ENCODE measurements at places on chromosomes 16 and 17. TPM values are rescaled to one million over a fixed set of nuclear protein-coding genes. Genes with fewer than 3 reads are reported as not detected.

- no peak for DNase-seq
These were observed 3.6 kb upstream of the FAM222B start for GRCh38 chr17:28846231-28846630.

GRCh38 chr17:82884341-82884969, 44.6 kb upstream of the ZNF750 start:
- no peak for DNase-seq

DNA sequence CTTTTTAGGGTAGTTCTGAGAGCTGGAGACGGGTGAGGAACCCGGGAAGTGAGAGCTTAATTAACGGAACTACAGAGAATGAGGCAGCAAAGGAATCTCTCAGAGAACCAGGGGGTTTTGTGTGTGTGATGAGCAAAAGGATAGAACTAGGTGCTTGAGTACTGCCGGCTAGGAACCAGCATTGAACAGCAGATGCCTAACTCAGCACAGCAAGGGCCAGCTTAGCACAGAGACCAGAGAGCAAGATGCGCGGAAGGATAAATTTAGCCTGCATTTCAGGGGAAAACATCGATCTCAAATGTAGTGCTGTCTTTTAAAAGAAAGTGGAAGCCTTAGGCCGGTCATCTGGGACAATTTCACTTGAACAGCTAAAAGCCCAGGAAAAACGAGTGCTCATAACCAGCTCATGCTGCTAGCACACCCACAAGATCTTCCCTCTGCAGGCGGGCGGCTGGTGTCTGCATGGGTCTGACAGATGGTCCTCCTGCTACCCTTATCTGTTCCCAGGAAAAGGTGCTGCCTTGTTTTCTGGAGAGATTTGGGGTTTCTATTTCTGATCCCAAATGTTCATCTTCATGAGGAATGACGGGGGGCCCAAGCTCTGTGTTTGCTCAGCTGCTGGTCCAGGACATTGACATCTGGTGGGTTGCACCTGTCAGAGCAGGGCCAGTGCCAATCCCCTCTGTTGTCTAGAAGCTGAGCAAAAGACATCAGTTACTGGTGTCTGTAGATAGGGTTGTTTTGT, 103.9 kb downstream of the SOCS1 start:
- DNase-seq, result no peak

GRCh38 chr17:4786106-4786511, at the start of gene VMO1:
Gene VMO1, minus strand, starts transcription at chr17:4786364. Its CDS starts 12 bp downstream, at chr17:4786352.
- DNase-seq, result no peak

GRCh38 chr17:41347869-41348760, 2.5 kb downstream of the KRT33A start:
- no peak for DNase-seq

DNA sequence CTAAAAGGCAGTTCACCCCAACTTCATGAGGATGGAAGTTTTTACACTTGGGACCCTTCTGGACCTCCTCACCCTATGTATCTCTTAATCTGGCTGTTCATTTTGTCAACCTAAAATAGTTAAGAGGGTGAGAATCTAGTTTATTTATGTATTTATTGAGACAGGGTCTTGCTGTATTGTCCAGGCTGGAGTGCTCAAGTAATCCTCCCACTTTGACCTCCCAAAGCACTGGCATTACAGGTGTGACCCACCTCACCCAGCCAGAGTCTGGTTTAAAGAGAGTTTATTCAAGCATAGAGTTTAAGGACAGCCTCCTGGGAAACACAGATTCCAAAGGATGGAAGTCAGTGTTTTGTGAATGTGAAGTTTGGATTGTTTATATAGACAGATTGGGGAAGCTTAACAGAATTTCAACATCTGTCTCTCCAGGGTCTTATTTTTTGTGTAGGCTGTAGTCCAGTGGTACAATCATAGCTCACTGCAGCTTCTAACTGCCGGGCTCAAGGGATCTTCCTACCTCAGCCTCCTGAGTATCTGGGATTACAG, 8.0 kb upstream of the APPBP2 start:
- DNase-seq, result no peak

DNA sequence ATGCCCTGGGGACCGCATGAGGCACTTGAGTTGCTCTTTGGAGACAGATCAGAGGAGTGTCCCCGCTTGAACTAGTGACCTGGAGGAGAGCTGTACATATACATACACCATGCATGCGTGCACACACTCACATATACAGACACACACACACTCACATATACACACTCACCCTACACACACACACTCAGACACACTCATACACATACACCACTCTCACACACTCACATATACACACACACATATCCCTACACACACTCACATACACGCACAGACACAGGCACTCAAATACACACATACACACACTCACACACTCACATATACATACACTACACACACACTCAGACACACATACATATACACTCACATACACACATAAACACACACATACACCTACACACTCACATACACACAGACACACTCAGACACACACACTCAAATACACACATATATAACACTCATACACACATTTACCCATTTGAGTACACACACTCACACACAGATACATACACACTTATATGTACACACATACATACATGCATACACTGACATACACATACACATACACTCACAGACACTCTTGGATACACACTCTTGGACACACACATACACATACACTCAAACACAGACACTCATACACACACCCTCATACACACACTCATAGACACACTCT, 5.4 kb upstream of the MPP2 start:
- no peak for DNase-seq

DNA sequence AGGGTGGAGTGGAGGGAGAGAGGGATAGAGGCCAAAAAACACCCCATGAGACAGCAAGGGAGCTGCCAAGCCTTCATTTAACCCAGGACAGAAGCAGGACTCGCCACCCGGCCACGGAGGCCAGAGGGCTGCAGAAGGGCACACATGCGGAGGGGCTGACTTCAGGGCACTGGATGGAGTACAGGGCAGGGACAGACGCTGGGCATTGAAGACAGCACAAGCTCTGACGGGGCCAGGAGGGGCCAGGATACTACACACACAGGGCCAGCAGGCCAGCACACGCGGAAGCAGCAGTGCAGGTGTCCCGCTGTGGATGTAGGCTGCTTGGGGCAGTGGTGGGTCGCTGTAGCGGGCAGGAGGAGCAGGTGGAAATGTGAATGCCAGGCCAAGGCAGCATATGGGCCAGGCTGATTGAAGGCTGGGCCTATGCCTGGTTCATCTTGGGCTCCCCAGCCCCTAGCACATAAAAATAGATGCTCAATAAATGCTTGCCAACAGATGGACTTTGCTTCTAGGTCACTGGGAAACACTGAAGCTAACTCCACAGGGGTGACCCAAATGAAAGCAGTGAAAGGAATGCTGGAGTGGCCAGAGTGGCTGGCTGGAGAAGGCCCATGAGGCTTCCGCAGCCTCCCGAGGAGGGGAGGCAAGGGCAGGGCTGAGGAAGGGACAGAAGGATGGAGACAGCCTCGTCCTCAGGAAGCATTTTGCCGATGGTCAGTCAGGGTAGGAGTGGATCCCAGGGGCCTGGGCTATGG, 61.6 kb downstream of the GNA13 start:
- no peak for DNase-seq

DNA sequence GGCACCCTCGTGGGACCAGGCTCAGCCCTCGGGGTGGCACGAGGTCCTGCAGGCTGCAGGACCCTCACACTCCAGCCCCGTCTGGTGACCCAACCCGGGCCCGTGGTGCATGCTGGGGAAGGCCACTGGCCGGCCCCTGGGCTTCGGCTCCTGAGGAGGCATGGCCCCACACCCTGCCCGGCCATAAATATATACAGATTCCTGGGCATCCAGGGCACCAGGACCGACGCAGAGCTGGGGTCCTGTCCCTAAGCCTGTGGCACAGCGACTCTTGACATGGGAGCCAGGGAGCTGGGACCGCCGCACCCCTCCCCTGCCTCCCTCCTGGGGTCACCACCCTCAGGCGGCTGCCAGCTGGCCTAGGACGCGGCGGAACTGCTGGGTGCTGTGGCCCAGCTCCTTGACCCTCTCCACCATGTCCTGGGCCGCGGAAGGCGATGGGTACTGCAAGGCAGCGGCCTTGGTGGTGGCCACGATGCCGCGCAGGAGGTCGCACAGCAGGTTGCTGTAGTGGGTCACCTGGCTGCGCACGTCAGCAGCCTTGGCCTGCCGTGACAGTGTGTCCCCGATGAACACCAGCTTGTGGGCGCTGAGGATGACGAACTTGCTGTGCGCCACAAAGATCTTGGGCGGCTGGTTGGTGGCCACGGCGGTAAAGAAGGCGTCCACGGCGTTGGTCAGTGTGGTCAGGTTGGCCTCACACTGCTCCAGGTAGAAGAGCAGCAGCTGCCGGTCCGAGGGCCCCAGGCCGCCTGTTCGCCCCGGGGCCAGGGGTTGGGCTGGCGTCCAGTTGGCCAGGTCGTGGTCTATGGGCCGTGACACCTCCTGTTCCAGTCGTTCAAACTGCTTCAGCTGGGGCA, 10.6 kb downstream of the CTRB1 start:
- no peak for DNase-seq

GRCh38 chr16:24117680-24118079, 138.5 kb upstream of the CACNG3 start:
- DNase-seq, result no peak

DNA sequence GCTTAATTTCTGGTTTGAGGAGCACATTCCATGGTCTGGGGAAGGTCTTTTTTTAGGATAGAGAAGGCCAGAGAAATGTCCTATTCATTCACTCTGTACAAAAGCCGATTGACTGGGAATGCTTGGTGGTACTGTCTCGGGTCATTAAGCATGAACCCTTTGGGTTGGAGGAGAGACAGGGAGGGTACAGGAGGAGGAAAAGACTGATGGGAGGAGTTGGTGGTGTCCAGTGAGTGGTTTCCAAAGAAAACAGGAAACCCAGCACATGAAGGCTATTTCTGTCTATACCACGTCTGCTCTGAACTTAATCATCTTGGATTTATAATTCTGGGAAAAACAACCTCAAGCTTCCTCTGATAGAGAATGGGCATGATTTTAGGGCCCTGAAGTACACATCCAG, 111.9 kb downstream of the XYLT1 start:
- no peak for DNase-seq

GRCh38 chr16:1149101-1149636, 3.7 kb upstream of the CACNA1H start:
- DNase-seq, result no peak

GRCh38 chr17:82296511-82297279, 20.7 kb downstream of the CD7 start:
- no peak for DNase-seq

- no peak for DNase-seq
These were observed 119.8 kb downstream of the CLEC16A start for GRCh38 chr16:11064202-11064540.

GRCh38 chr16:85511938-85512807, 100.9 kb upstream of the GSE1 start:
- DNase-seq, result no peak

- no peak for DNase-seq
These were observed 259.7 kb downstream of the SEC14L1 start for GRCh38 chr17:77400445-77400870.

- no peak for DNase-seq
These were observed 10.6 kb downstream of the TAOK2 start for GRCh38 chr16:29984137-29984763.

- DNase-seq, result no peak
These were observed 5.7 kb upstream of the VAT1L start for GRCh38 chr16:77782694-77783093.

GRCh38 chr17:16506188-16506587, 14.2 kb upstream of the LRRC75A start:
- DNase-seq, result no peak

DNA sequence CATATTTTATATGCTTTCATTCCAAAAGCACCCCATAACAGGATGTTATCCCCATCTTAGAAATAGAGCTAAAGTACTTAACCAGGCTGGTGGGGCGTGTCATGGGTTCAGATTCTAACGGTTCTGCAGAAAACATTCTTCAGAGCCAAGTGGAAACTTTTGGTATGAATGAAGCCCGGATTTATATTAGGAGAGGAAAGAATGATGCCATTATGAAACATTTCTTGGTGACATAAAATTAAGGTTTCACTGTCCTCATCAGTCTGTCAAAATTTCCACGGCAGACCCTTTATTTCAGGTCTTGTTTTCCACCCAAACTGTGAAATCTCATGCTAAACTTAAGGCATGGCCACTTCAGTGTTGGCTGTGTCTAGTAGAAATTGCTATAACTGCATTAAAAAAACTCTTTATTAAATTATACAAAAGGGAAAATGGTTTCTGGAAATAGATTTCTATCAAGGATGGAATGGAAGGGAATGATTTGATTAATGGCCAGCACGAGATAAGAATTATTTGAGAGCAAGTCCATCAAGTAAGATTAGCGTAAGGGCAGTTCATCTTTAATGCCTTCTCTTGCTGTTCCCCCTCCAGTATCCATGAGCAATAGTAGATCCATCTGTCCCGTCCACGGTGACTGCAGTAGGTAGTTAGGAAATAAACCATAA, 11.7 kb downstream of the PRKCA start:
- DNase-seq, result no peak

DNA sequence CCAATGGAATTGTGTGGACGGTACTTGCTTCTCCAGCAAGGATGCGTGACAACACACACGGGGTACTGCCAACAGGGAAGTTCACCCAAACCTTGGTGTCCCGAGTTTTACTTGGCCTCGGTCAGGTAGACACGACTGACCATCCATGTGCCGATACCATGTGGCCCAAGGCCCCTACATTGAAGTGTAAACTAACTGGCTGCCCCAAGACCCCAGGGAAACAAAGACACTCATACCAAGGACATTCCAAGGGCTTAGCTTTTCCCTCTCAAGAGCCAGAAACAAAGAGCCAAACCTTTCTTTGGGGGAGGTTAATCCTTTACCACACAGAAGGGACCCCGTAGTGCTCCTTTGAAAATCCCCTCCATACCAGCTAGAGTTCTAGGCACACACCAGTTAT, 215.9 kb upstream of the TNRC6C start:
- no peak for DNase-seq

- DNase-seq, result no peak
These were observed at the start of gene TBX2 for GRCh38 chr17:61399131-61400065. Gene TBX2, plus strand, starts transcription at chr17:61399843. Its CDS starts 334 bp downstream, at chr17:61400177.

- DNase-seq, result no peak
These were observed 40.6 kb upstream of the CDH1 start for GRCh38 chr16:68696514-68696913.

Gene ALOX12
- not detected for total RNA-seq

Gene AATK
- total RNA-seq, result 1.3 TPM

Gene RNF112
- 0.44 TPM for total RNA-seq

Gene DNASE1
- total RNA-seq, result 12.2 TPM

Gene KCNH4
- total RNA-seq, result 0.79 TPM

Gene SMIM5
- 0.93 TPM for total RNA-seq

Gene MIS12
- 15.0 TPM for total RNA-seq

Gene CHRNE
- total RNA-seq, result 1.0 TPM

Gene IGF2BP1
- total RNA-seq, result not detected

Gene CCDC57
- total RNA-seq, result 18.9 TPM

Gene TMEM98
- total RNA-seq, result 89.3 TPM

Gene GP1BA
- total RNA-seq, result not detected

Gene TM4SF5
- not detected for total RNA-seq

Measured in omental fat pad (tissue), 4 donors.